Activated CD4-positive, CD25-positive, alpha-beta regulatory T cell (primary cell): ENCODE measurements at places on chromosomes 12 and 14.

- DNase-seq = no peak
Measured at GRCh38 chr14:95828649-95829265, 47.9 kb upstream of the TUNAR start.

DNA sequence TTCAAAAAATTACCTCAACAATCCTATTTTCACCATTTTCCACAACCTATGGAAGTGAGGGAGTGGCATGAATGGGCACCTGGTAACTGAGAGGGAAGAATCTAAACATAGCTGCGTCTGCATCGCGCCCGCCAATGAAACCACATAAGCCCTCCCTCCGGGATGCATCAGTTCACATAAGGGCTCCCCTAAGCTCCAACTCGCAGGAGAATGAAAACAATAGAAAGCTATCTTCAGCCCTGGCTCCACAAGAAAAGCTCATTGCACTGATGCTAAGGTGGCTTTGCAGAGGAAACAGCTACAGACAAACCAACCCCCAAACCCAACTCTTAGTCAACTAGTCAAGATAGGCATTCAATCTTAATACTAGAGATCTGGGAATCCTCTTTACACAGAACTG is 173.3 kb downstream of the FOXN3 start:
- DNase-seq = no peak

- no peak for DNase-seq
Measured at GRCh38 chr14:89215531-89215930, 201.5 kb downstream of the FOXN3 start.

GRCh38 chr12:108568338-108569154 is 6.2 kb downstream of the ISCU start:
- peak; percentile 21 for DNase-seq
